ENCODE measurements at places on chromosomes 6 and 20.
A peak's percentile ranks its signal among the peaks of the same experiment; 100 is the strongest.

DNA sequence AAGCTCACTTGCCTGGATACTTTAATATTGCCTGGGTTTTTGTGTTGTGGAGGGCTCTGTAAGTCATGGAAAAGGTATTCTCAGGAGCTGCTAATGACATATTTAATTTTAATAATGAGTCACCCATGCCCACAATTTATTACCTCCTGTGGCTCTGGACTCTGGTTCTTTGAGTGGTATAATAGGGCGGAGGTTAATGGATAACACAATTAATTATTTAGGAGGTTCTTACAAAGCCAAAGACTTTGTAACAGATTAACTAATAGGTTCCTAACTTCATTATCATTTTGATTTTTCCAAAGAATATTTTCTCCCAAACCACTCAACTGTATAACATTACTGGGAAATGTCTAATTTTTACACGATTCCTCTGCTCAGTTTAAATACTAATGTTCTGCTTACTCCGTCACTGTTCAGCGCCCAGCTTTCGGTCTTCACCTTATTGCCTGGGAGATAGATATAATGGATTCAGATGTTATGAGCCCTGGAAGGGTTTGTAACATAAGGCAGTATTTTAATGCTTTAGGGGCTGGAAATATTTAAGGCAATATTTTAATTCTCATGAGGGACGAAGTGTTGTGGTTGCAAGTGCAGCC lies 29.4 kb downstream of the PHACTR3 start:
- DNase-seq, result no peak

- DNase-seq, result no peak
Measured at GRCh38 chr6:136945072-136945471, 23.0 kb downstream of the SLC35D3 start.

- DNase-seq, result no peak
Measured at GRCh38 chr6:53020005-53020744, 25.1 kb upstream of the GSTA4 start.

DNA sequence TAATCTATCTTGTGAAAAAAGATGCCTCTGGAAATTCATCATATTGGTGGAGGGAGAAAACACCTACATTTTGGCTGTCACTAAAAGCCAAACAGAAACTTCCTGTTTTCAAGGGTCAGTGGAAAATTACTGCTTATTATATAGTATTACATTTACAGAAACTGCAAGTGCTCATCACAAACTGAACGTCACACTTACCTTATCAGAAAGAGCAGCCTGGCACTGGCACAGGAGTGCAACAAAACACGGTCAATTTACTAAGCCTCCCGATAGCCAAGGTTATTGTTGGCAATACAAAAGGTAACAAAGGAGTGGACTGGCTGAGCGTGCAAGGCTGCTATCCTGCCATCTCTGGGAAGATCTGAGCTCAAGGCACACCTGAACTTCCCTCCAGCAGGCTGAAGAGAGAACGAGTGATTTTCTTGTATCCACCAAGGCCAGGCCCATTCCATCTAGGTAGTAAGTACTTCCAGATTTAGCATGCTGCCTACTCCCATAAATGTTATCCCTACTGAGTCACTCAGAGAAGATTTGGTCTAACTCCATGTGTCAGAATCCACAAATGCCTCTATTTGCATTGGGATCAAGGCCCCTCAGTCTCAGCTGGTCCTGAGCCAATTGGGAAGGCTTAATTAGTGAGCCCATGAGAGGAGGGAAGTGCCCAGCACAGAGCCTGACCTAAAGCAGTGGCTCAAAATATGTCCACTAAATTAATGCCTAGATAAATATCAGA lies 399.8 kb downstream of the BTBD9 start:
- DNase-seq, result peak; percentile 63

GRCh38 chr6:84462698-84463097 lies 235.3 kb upstream of the CEP162 start:
- DNase-seq, result no peak

DNA sequence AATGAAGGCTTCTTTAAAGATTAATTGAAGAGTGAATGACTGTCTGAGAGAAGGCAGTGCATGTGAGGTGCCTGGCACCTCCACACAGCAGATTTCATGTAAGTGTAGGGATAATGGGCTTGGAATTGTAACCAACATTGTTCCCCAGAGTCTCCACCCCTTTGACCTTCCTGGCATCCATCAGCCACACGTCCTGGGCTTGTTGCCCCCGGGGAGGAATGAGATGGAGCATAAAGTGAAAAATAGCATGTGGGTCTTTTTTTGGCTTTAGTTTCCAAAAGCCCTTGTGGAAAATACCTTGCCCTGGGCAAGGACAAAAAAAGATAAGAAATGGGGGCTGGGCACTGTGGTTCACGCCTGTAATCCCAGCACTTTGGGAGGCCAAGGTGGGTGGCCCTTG lies 242.2 kb upstream of the ECI2 start:
- no peak for DNase-seq

GRCh38 chr6:4270776-4271175 lies 135.4 kb upstream of the ECI2 start:
- DNase-seq, result no peak

GRCh38 chr6:121633309-121633708 lies 197.9 kb downstream of the GJA1 start:
- DNase-seq, result no peak

GRCh38 chr6:12537389-12537788 lies 179.2 kb upstream of the PHACTR1 start:
- DNase-seq, result no peak

GRCh38 chr20:45012682-45013302 lies 46.5 kb downstream of the STK4 start:
- no peak for DNase-seq

DNA sequence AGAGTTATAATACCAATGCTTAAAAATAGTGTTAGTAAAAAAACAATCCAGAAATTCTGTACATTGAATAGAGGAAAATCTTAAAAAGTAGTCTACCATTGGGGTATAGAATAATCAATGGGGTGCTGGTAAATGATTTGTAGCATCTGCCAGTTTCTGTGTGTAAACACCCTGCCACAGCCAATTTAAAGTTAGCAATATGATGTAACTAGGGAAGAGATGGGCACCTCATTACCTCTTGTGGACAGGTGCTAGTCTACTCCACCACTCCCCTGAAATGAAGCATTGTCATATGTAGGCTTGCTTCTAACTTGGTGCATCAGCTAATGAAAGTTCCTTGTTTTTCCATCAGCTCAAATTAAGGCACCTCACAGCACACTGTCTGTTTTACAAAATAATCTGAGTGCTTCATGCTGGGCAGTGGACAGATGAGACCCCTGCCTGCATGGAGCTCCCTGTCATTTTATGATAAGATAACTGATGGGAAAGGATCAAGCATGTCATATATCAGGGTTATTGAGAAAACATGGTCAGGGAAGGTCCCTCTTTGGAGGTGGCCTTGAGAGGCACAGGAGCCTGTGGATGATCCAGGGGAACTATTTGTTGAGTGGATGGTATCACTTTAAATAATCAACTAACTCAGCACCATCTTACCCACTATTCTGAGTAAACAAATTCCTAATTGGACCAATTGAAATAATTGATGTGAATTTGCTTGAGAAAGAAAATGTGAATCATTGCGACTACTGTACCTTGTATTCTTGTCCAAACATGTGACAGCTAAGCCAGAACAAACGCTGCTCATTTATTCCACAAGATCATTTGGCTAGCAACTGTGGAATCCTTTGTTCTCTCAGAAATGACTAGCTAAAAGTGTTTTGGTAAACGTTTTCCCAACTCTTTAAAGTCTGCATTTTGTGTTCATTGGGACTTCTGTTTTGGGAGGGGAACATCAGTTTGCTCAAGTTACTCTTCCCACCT lies 45.9 kb upstream of the CSE1L start:
- peak; percentile 52 for DNase-seq

GRCh38 chr6:107132330-107132954 lies 17.1 kb upstream of the BEND3 start:
- peak; percentile 43 for DNase-seq

GRCh38 chr6:78995946-78996345 lies 82.1 kb downstream of the PHIP start:
- no peak for DNase-seq

DNA sequence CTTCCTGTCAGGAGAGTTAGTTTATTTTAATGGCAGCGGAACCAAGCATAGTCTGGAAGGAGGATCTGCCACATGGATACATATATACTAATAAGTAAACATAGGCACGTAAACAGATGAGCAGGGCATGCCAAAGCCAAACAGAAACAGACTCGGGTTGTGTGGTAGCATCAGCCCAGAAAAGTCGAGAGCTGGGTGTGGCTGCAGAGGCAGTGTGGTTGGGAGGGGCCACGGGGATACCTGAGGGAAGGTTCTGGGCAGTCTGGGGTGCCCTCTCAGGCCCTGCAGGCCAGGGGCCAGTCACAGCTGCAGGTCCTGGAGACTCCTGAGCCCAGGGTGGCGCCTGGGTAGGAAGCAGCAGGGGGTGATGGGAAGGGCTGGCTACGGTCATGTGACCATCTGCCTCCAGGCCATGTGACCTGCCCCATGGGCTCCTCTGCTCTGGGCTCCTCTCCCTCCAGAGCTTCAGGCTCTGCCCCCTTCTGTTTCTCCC lies 42.8 kb upstream of the MRPS10 start:
- no peak for DNase-seq

GRCh38 chr6:14930366-14930989 lies 315.4 kb upstream of the JARID2 start:
- DNase-seq, result no peak

- DNase-seq, result no peak
Measured at GRCh38 chr6:99270826-99271225, 78.6 kb downstream of the FAXC start.

DNA sequence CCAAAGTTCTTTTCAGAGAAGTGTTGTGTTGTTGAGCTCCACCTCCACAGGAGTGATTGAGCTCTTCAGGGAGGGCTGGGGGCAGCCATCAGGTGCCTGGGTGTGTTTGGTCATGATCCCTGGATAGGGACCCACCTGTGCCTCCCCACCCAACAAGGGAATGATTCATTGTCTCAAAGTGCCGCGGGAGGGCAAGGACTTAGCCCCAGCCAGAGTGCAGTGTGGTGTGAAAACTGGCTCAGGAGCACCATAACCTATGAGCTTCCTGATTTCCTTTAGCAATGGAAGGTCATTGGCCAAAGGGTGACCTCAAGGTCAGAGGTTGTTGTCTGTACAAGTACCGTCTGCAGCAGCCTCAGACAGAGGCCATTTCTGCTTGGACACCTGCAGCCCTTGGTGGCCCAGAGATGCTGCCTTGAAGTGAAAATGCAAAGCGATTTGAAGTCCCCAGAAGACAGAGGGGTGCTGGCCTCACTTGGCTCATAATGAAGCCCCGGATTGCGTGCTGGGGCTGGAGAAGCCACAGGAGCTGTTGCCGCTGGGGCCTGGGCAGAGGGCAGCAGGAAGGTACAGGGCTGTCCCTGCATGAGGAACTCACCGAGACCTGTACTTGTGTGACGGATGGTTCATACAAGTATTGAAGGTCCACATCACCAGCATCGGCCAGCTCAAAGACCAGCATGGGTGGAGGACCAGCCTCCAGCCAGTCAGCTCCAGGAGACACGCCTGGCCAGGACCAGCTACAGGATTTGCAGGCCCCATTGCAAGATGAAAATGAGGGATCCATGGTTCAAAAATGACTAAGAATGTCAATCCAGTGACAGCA lies 100.6 kb upstream of the DUSP22 start:
- DNase-seq, result no peak

DNA sequence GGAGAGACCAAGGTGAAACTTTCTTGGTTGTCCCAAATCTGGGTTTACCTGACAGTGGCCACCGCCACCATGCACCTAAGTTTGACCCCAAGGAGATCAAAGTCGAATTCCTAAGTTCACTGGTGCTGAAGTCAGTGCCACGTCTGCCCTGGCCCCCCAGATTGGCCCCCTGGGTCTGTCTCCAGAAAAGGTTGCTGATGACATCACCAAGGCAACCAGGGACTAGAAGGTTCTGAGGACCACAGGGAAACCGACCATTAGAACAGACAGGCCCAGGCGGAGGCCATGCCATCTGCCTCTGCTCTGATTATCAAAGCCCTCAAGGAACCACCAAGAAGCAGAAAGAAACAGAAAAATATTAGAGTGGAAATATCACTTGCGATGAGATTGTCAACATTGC lies 91.2 kb downstream of the DLL1 start:
- DNase-seq, result no peak

GRCh38 chr6:126147291-126147815 lies 161.0 kb downstream of the TRMT11 start:
- no peak for DNase-seq

- peak; percentile 78 for DNase-seq
Measured at GRCh38 chr20:16801919-16802651, 53.9 kb downstream of the OTOR start.

GRCh38 chr6:227074-227782 lies 65.1 kb upstream of the DUSP22 start:
- no peak for DNase-seq

DNA sequence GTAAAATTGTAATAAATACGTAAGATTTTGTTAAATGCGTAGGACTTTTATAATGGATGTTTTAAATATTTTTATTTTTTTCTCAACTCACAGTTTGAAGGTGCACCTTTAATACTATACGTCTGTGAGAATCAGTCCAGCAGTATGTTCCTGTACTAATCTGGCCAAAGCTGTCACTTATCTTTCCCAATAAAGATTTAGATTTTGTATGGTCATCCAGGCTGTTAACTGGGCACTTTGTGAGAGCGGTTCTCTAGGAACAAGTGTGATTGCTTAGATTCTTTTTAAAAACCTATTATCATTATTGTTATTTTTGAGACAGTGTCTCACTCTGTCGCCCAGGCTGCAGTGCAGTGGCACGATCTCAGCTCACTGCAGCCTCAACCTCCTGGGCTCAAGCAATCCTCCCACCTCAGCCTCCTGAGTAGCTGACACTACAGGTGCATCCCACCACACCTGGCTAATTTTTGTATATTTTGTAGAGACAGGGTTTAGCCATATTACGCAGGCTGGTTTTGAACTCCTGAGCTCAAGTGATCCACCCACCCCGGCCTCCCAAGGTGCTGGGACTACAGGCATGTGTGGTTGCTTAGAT lies 1.7 kb downstream of the DCBLD1 start:
- DNase-seq, result no peak

GRCh38 chr6:22356362-22356940 lies 59.6 kb upstream of the PRL start:
- no peak for DNase-seq

DNA sequence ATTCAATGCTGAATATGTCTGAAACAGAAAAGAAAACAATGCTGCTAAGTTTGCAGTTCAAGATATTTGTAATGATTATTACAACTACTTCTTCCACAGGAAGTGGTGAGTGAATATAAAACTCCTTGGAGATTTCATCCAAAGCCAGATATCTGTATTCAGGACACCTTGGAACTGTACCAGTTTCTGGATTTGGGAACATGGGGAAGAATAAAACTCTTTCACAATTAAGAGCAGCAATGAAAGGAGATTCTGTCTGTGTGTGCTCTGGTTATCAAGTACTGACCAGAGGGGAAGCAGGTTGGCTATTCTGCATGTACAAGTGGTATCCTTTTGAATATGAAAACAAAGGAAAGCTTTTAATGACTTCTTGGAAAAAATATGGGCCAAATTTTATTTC lies 21.1 kb downstream of the ELOVL2 start:
- DNase-seq, result no peak

GRCh38 chr6:168196385-168196860 lies 117.4 kb upstream of the FRMD1 start:
- DNase-seq, result peak; percentile 47

- DNase-seq, result no peak
Measured at GRCh38 chr6:127924440-127924839, 23.6 kb upstream of the THEMIS start.

GRCh38 chr6:166262743-166263515 lies 45.3 kb downstream of the PRR18 start:
- no peak for DNase-seq
